ENCODE measurements at places on chromosomes 2 and 18.

DNA sequence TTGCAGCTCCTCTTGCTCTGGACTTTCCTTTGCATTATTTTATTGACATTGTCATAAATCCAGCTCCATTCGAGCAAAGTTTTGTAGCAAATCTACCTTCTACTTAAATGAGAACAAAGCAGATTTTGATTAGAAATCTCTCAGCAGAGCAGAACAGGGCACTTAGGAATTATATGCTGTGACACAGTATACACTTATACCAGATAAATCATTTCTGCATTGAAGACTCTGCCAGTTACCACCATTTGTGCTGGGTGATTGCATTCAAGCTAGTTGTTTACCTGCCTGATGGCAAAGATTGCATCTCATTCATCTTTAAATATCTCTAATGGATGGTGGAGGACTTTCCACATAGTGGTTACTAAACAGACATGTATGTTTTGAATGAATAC lies 441.7 kb upstream of the HNMT start:
- DNase-seq, result no peak

- DNase-seq, result no peak
Observed at GRCh38 chr2:20509770-20510490, 63.1 kb downstream of the RHOB start.

- no peak for DNase-seq
Observed at GRCh38 chr2:236715491-236715961, 145.9 kb downstream of the ACKR3 start.

GRCh38 chr2:28404086-28404485 lies 11.4 kb downstream of the FOSL2 start:
- DNase-seq, result no peak

GRCh38 chr2:70697603-70698383 lies 70.2 kb downstream of the ADD2 start:
- DNase-seq, result no peak

GRCh38 chr2:80244905-80245584 lies 59.5 kb downstream of the LRRTM1 start:
- no peak for DNase-seq

- DNase-seq, result no peak
Observed at GRCh38 chr2:67219651-67220050, 177.5 kb upstream of the ETAA1 start.

GRCh38 chr2:162017233-162017632 lies 56.8 kb downstream of the DPP4 start:
- DNase-seq, result no peak

- no peak for DNase-seq
Observed at GRCh38 chr2:117755768-117756167, 58.7 kb upstream of the DDX18 start.

GRCh38 chr2:33791625-33792024 lies 192.5 kb upstream of the FAM98A start:
- peak; percentile 49 for DNase-seq

DNA sequence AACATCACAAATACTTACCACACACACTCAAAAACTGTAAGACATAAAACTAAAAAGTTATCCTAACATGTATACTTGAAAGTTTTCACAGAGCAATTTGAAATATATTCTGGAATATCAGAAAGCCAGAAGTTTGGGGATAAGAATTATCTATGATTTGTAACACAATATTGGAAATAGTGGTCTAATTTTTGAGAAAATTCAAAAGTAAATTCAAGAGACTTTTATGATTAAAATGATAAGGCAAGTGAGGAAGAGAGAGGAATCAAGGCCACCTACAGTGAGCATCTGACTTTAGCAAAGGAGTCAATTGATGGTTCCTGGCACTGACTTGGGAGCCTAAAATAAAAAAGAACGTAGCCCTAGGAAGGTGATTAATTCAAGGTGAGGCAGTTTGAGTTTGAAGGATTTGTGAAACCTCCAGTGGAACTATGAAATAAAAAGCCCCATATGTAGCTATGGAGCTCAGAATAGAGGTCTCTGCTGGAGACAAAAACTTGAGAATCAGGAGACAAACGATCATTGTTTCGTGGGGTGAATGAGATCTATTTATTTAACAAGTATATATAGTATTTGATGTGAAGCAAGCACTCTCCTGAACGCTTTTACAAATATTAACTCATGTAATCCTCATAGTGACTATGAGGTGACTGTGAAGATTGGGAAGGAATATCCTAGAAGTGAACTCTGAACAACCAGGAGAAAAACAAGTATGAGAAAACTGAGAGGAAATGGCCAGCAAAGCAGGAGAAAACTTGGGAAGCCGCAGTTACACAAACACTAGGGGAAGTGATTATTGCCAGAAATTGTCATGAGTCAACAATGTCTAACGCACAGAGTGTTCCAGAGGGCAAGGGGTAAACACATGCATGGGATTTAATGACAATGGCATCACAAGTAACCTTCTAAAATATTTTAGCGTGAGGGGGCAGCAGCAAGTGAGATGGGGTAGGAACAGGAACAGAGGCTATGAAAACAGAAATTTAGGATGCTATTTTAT lies 12.8 kb downstream of the TFPI start:
- DNase-seq, result peak; percentile 66

DNA sequence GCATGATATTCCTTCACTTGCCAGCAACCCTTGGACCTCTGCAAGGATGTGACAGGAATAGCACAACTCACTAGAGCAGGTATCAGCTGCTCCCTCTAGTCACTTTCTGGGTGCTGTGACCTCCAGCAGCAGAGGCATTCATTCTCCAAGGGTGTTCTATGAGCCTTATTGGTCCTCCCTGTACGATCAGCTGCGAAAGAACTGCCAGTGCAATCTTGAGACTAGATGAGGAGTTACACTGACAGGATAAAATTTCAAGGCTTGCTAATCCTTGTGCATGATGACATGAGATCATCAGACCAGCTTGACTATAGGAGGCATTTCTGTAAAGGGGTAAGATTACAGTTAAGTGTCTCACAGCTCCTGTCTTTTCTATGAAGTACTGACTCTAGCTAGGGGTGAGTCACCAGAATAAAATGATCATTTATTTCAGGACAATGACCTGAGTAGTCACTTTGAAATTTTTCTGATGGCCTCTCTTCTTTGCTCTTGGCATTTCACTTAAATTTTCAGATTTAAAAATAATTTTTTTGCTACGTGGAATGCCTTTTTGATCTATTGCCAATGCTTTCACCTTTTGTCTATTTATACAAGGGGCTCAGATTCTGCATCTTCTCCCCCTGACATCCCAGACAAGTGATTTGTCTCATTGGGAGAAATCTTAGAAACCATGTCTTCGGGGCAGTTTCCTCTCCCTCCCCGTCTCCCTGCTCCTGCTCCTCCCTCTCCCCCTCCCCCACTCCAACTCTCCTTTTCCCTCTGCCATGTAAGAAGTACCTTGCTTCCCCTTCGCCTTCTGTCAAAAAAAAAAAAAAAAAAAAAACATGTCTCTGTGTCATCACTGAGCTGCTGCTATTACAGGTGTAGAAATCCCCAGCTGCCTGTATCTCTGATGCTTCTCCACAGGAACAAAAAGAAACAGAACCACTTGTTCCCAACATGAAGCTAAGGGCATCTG lies 49.2 kb upstream of the FRZB start:
- DNase-seq, result peak; percentile 90

DNA sequence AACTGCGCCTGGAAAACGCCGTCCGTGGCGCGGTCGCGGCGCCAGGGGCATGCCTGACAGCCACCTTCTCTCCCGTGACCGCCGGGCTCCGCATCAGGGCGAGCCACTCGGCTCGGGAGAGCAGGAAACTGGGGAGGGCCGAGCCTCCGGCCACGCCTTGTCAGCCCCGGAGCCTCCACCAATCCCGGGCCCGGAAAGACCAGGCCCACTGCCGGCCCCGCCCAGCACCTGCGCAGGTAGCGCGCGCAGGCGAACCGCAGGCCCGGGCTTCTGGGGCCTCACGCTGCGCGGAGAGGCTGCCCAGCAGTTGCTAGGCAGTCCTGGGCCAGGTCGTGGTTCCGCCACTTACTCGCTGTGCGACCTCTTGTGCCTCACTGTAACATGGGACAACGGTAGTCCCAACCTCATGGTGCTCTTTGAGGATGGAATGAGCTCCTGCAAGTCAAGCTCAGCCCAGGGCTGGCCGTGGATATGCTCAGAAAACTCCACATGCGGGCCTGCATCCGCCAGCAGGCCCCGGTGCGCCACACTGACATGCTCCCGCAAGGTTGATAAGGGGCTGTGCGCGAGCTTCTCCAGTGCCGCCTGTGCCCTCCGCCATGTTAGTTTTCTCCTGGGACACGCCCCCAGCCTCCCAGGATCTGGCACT lies 97.1 kb downstream of the INHBB start:
- no peak for DNase-seq

- DNase-seq, result peak; percentile 0
Observed at GRCh38 chr18:43192408-43192807, 76.9 kb upstream of the RIT2 start.

DNA sequence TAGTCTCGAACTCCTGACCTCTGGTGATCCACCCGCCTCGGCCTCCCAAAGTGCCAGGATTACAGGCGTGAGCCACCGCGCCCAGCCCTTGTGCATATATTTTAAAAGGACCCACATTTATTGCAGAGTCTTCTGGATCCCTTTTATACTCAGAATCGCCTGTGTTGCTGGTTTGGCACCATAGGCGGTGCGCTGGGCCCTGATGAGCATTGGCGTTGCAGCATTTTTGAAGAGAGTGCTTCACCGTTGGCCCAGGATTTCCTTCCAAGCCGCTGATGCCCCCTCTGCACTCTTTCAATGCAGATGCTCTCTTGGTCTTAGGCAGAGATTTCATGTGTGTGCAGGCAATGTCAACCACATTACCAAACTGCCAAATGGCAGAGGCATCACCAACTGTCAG lies 13.5 kb upstream of the TFCP2L1 start:
- no peak for DNase-seq

- no peak for DNase-seq
Observed at GRCh38 chr18:12015416-12016062, 34.2 kb downstream of the IMPA2 start.

Measured in fibroblast of upper back skin (primary cell).